NCI-H2081 treated with DMSO at 0.1 percent for 48 hours (cell line): ENCODE measurements at places on chromosomes 6 and 20.

GRCh38 chr20:51452091-51452613, 90.4 kb downstream of the NFATC2 start:
- no peak for DNase-seq

DNA sequence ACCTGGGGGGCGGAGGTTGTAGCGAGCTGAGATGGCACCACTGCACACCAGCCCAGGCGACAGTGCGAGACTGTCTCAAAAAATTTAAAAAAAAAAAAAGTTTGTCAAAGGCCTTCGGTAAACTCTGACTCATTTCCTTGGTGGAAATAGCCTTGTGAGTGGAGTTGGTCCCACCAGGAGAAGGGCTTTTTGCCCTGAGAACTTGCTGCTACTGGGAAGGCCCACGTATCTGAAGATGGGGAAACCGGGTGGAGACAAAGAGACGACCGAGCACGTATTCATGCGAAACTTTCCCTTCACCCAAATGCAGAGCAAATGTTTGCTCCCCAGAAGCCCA, 51.7 kb downstream of the SLC22A23 start:
- no peak for DNase-seq

DNA sequence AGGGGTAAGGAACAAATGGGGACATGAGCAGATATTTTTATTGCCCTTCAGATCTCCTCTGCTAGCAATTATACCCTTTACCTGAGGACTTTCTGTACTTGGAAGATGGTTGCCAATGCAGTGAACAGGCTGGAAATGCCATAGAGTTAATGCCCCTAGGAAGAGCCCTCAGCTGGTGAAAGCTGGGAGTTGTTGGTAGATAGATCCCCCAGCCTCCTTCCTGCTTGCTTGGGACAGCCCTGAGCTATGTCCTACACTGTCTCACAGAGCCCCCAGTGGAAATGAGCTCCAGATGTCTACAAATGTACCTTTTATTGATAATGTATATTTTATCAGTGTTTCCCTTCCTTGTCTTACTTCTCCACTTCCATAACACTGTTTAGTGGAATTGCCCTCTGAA, 87.6 kb upstream of the PAK5 start:
- no peak for DNase-seq

- no peak for DNase-seq
These were observed 225.9 kb downstream of the SMOC2 start for GRCh38 chr6:168666699-168667427.

DNA sequence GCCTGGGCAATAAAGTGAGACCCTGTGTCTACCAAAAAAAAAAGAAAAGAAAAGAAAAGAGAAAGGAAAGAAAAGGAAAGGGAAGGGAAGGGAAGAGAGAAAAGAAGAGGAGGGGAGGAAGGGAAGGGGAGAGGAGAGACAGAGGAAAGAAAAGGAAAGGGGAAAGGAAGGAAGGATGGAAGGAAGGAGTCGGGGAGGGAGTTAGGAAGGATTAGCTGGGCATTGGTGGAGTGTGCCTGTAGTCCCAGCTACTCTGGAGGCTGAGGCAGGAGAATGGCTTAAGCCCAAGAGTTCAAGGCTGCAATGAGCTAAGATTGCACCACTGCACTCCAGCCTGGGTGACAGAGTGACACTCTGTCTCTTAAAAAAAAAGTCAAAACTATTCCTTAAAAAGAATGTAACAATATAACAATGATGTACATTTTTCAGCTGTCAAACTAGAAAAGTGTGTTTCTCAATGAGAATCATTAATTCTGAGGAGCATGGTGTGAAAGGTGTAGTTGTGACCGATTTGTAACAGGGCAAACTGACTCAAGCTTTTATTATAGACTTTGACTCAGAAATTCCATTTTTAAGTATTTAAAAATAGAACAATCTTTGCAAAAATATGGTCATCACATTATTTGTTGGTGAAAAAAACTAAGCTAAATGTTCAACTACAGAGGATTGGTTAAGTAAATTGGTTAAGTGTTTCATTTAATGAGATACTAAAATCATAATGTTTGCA, 14.7 kb downstream of the SNRPB start:
- DNase-seq: no peak

DNA sequence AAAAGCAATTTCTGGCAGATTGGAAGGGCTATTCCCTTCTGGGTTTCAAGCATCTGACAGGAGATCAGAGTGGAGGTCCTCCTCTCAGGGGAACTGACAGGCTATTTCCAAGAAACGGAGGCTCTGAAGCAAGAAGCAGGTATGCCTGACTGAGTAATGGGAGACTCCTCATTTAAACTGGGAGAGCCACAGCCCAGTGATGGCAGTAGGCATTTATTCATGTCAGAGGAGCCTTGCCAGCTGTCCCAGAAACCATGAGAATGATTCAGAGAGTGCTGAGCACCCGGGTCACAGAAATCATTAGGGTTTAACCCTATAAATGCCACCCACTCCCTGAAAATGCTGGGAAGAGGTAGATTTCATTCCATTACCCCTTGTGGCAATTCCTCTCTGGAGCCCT, 247.5 kb upstream of the RNF217 start:
- DNase-seq: no peak

DNA sequence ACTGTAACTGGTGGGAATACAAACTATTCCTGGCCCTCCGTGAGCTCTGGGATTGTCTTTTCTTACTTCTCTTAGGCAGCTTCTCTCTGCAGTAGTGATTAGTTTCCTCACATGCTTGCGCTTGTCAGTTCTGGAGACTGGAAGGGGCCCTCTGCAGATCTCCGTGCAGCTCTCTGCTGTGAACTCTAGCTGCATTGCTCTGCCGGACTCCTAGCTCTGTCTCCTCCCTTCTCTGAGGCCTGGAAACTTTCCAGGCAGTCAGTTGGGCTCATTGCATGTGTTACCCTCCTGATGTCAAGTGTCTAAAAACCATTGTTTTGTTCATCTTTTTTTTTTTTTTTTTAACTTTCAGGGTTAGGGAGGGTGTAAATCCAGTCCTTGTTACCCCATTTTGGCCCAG, 102.3 kb downstream of the CTNNBL1 start:
- no peak for DNase-seq

GRCh38 chr6:2748183-2748582, 2.5 kb downstream of the MYLK4 start:
- DNase-seq: no peak

DNA sequence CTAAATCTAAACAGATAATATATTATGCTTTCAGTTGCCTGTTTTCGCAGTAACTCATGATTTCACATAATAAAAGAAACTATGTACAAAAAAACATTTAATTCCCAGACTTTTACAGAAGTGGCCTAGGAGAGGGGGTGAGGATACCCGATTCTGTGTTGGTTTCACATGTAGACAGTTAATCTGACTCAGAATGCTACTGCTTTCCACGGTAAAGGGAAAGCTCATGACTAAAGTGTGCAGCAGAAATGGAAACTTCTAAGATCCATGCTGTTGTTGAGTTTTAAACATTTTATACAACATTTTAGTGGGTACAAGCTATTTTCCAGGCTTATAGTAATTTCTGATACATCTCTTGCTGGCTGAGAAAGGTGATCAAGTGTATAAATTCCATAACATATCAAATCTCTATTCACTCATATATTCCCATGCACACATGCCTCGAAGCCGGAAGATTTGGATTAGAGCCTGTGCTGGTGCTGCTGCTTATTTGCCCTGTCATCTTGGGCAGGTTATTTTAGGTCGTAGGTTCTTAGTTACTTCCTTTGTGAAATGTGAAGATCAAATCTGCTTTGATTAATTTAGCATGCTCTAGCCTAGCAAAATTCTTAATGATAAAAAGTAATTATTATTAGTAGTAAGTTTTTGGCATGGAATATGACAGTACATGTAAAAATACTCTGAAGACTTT, 896.7 kb upstream of the MAP3K7 start:
- no peak for DNase-seq

GRCh38 chr20:60063048-60063451, 104.8 kb downstream of the CDH26 start:
- DNase-seq: no peak

DNA sequence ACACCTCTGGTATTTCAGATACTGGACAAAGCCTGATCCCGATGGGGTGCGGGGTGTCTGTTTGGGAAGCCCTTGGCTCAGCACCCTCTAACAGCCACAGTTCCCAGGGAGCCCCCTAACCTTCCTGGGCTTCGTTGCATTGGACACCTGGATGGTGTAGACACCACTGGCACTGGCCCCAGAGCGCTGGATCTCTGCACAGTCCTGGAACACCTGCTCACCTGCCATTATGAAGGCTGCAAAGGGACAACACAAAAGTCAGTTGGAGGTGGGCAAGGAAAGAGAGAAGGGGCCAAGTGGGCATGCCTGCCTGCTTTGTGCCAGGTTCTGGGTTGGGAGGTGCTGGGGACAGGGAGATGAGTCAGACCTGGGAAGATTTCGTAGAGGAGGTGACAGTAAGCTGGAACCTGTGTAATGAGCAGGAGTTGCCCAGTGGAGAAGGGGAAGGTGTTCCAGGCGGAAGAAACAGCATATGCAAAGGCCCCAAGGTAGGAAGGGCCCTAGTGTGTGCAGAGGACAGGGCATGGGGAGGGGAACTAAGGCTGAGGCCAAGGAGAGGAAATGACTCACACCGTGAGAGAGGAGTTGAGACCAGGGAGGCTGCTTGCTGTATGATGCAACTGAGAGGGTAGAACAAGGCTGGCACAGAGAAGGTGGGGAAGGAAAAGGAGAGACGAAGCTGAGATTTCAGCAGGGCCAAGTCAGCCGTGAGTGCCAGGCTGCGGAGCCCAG, 34.9 kb downstream of the ANGPT4 start:
- no peak for DNase-seq

DNA sequence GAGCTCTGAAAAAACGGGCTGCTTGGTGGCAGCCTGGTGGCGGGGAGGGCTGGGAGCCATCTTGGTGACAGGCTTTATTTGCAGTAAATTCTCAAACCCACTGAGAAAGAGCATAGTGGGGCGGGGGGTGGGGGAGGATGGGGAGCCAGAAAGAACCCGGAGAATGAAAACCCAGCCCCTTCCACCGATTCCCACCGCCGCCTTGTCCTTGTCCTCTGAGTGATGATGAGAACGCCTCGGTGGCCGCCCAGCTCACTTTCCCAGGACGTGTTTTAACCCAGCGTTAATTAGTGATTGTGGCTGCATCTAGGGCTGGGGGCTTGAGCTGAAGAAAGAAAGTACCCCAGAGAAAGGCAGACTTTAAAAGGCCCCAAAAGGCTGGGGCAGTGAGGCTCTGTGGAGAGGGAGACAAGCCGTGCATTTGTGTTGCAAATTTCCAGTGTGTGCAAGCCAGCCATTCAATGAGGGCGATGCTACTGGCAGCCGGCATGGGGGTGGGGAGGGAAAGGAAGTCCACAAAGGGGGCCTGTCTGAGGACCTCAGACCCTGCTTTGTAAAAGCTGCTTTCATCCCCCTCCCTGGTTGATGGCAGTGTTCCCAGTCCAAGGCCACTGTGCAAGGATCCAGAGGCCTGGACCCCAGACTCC, 6.2 kb upstream of the GHRH start:
- no peak for DNase-seq

DNA sequence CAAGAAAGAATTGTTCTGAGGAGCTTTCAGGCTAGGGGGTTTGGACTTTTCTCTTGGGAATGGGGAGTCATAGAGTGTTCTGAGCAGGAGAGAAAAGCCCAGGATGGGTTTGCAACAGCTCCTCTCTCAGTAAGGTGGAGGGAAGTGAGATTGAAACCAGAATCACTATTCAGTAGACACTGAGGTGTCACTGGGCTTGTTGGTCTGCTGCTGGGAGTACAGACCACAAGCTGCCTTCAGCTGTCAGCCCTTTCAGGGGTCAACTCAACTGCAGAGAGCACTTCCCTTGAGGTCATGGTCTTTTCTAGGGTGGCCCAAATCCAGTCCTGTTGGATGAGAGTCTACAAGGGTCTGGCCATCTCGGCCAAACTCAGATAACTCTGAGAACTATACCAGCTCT, 12.9 kb upstream of the FOXA2 start:
- DNase-seq: no peak

GRCh38 chr6:160519603-160520042, 144.5 kb downstream of the LPA start:
- no peak for DNase-seq

- DNase-seq: no peak
These were observed 259.4 kb upstream of the ECI2 start for GRCh38 chr6:4394786-4395185.

- DNase-seq: no peak
These were observed 120.2 kb upstream of the AFDN start for GRCh38 chr6:167706313-167707109.

DNA sequence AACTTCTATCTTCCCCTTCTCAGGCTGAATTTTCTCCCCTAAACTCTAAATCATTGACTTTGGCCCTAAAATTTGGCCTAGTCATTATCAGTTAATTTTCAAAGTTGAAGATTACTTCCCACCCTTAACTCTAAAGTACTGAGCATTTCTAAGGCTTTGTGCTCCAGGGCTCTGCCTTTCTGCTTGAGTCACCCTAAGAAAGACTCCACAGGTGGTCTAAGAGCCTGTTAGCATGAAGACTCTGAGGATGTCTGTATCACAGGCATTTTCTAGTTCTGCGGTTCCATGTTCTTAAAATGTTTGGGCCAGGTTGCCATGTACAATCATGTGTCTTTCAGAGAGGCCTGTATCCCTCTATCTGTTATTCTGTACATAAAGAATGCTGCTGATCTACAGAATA, 808.1 kb upstream of the MANEA start:
- no peak for DNase-seq

DNA sequence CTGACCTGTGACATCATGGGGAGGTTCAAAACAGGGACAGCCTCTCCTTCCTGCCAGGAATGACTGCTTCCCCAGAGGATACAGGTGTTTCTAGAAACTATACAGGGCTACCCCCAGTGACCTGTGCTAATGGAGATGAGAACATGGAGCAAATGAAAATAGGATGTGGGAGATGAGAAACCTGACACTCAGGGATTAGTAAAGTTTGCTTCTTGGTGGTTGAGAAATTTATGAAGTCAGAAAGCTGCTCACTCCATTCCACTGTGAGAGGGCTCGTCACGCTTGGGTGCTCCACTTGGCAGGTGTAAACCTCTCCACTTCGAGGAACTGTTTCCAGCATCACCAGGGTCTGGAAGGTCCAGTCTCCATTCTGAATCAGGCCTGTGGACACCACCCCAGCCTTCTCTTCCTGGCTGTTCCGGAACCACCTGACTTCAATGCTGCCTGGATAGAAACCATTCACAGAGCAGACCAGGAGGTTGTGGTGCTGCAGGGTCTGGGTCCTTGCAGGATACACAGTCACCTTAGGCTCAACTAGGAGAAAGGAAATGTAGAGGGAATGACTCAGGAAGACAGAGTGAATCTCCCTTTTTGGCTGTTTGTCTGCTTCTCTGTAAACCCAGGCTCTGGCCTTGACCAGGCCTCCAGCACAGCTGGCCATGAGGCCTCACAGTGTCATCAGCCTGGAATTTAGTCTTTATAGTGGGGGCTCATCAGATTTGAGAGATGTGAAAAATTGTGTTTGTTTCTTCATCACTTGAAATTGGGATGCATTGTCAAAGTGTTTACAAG, 10.8 kb downstream of the HLA-DRB5 start:
- DNase-seq: no peak

DNA sequence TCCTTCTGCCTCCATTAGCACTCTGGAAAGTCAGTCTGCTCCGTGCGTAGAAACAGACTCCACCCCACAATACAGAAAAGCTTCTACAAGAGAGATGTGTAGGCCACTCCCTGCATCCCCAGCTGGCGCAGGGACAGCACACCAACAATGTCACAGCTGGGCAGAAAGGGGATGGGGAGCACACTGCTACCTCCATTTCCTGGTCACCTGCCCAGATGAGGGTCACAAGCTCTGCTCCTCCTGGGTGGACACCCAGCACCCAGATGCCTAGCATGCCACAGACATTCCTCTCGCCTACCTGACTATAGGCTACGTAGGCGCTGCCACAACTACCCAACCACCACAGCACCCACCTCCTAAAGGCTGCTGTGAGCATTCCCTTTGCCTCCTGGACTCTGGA, 12.2 kb downstream of the BEND3 start:
- no peak for DNase-seq

- no peak for DNase-seq
These were observed 447.9 kb downstream of the TFAP2B start for GRCh38 chr6:51266604-51267003.
